Right forelimb (tissue), 1 donor: ENCODE measurements at places on chromosomes 1 and 21.

DNA sequence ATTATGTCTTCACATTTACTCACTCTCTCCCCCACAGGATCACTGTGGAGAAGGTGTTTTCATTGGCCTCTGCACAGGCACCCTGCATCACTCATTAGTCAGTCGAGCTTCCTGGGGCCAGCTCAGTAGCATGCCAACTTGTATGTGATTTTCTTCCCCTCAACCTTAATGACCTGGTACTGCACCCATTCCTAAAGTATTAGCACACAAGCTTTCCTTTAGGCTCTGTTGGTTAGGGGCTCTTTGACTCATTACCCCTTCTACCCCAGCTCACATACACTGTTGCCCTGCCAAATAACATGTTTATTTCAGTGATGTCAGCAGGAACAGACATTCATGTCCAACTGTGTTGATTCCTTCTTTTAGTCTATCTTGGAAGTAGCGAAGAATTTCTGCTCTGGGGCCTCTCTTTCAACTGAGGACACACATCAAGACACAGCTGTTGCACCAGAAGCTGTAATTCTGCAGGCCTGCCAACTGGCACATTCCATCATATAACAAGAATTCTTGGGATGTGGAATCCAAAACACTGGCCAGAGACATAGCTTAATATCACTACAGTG, 603.5 kb upstream of the ADAMTS5 start:
- DNase-seq: peak; percentile 75

DNA sequence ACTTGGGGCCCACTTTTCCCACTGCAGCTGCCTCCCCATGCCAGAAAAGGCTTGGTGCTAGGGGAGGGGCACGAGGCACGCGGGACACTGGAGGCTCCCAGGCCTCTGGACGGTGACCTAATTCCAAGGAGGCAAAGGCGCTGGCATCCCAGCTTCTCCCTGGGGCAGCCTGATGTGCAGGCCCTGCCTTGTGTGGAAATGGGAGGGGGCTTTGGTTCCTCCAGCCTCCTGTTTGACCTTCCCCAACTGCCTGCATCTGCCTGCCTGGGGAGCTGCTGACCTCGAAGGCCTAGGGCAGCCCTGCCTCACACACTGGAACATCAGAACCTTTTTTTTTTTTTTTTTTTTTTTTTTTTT, 39.9 kb downstream of the KIAA1614 start:
- no peak for DNase-seq

GRCh38 chr1:226601456-226601855, 52.9 kb downstream of the STUM start:
- DNase-seq: no peak

DNA sequence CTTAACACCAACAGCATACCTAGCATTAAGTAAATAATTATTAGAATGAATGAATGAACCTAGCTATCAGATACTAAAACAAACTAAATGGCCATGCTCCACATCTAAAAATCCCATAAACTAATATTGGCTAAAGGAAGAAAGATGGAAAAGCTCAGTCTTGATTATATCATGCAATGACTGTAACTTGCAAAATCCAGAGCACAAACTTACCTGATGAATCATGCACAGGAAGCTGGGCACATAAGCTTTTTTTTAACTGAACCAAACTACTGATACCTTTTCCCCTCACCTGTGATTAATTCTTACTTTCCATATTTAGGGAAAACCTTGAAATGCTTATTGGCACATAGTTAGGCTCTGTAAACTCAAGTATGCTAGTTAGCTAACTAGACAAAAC, 70.2 kb downstream of the KIF14 start:
- no peak for DNase-seq
